ENCODE measurements at places on chromosomes 1 and 21.

DNA sequence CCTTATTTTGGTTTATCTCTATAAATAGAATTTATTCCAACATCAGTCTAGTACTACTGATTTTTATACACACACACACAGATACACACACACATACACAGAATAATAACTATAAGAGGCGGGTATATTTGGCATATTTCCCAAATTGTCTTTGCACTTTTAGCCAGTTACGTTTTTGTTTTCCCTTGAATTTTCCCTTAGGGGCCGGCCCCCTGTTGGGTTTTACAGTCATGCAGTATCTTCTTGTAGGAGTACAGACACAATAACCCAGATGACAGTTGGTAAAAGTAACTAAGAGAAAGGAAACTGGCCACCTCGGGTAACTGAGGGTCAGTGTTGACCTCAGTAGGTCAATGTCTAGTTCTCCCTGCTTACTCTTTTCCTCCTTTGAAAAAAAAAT is 50.9 kb downstream of the DISP1 start:
- DNase-seq = no peak

DNA sequence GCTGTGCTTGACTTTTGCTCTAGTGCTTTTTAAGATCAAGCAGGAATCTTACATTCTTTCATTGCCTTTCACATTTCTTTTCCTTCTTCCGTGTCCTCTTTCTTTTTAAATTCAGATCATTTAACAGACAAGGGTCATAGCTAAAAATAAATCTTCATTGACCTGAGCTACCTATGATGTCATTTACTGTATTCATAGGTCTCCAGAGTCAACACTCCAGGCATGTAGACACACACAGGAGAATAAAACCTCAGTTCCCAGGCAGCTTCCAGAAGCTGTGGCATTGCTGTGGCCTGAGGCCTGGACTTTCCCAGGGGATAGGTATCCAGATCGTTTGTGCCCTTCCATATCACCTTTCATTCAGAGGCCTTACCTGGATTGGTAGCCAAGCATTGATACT is 38.5 kb upstream of the ENAH start:
- no peak for DNase-seq

GRCh38 chr1:82646336-82646735 is 845.6 kb downstream of the ADGRL2 start:
- DNase-seq = no peak

DNA sequence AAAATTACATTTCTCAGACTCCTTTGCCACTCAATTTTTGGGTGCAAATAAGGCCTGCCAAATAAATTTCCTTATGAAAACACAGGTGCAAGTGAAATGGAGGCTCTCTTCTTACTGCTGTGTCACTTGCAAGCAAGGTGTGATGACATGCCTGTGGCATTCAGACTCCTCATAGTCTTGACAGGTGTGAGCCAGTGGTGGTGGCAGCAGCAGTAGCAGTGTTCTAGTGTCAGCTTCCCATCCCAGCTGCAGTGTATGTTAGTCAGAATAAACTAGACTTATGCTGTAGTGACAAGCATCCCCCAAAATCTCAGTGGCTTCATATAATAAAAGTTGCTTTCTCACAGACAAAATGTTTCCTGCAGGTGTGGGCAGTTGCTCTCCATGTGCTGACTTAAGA is 3.8 kb upstream of the EEIG2 start:
- no peak for DNase-seq

GRCh38 chr1:245469734-245470133 is 314.9 kb downstream of the KIF26B start:
- DNase-seq = no peak

DNA sequence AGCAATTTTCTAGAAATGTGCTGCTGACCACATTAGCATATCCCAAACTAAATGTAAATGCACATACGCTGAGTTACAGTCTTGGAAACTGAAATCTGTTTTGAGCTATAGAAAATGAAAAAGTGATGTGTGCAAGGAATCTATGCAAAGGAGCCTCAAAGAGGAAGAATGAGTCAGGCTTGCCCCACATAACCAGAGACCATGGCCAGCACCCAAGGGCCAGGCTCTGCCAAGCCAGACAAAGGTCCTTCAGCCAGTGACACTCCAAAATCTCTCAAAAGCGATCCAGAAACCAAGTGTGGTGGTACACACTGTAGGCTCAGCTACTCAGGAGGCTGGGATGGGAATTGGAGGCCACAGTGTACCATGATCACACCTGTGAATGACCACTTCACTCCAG is 195.2 kb downstream of the TOMM20 start:
- DNase-seq = peak; percentile 42

DNA sequence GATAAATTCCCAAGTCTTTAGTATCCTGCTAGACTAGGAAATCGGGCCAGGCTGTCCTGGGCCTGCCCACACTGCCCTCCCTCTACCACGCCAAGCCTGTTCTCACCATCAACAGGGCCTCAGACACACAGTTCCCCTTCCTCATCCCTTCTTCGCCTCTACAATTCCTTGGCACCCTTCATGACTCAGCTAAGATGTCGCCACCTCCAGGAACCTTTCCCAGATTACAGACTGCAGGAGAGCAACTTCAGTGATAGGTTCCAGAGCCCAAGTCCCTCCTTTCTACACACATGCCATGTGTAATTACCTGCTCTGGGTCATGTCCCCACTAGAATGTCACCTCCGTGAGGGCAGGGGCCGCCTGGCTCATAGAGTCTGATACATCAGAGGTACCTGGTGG is 3.3 kb downstream of the RIMS3 start:
- no peak for DNase-seq

GRCh38 chr1:184299796-184300195 is 87.0 kb upstream of the C1orf21 start:
- DNase-seq = no peak

GRCh38 chr1:244099258-244099930 is 48.3 kb downstream of the ZBTB18 start:
- DNase-seq = no peak

GRCh38 chr1:241413974-241414373 is 57.0 kb upstream of the RGS7 start:
- DNase-seq = no peak

- DNase-seq = no peak
These were observed 54.8 kb downstream of the NGF start for GRCh38 chr1:115283249-115283648.

- DNase-seq = no peak
These were observed 186.1 kb downstream of the MATN1 start for GRCh38 chr1:30537279-30537678.

DNA sequence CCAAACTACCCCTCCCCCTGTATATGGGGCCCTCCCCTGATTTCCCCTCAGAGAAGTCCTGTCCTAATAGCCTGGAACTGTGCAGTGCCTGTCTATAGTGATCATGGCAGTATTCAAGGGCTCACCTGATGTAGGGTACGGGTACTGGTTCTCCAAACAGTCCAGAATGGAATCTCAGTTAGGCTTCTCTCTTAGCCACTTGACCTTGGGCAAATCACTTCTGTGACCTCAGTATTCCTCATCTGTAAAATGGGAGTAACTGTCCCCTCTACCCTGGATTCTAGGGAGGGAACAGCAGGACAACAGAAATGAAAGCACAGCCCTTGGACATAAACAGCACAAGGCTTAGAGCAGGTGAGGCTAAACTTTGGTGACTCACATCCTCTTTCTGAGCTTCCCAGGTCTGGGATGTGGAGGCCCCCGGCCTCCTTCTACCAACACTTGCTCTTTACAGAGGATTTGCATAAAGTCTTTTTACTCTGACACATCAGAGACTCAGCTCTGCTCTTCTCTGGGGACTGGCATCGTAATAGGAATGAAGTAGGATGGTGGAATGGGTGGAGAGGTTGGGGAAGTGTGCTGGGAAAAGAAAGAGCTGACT is 20.0 kb upstream of the PDZK1IP1 start:
- no peak for DNase-seq

Measured in stimulated activated CD4-positive, alpha-beta T cell treated with anti-CD3 and anti-CD28 coated beads, Interleukin-15, amount 100 ng/mL, for 24 hours (primary cell).